ENCODE measurements at places on chromosomes 16 and 17.

DNA sequence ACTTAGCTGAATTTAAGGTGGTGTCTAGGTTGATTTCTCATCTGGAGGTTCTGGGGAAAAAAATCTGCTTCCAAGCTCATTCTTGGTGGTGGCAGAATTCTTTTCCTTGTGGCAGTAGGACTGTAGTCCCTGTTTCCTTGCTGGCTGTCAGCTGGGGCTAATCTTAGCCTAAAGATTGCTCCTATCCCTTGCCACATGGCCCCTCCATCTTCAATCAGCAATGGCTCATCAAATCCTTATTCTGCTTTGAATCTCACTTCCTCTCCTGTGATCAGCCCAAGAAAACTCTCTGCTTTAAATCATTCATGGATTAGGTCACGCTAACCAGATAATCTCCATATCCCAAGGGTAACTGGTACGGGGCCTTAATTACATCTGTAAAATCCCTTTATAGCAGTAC lies 6.6 kb downstream of the FAM20A start:
- no peak for DNase-seq

GRCh38 chr17:51647826-51648225 lies 387.5 kb downstream of the UTP18 start:
- DNase-seq = no peak

DNA sequence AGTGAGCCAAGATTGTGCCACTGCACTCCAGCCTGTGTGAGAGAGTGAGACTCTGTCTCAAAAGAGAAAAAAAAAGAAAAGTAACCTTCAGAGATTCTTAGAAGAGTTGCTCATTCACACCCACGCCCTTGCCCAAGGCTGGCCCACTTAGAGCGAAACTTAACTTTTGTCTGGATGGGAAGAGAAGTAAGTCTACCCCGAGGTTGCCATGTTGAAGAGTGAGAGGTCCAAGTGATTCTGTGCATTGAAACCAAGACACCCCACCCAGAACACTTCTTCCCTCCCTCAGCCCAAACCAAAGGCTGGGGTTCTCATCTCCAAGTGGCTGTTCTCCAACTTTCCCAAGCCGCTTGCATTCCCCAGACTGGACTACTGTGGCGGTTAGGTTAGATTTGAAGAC lies 2.4 kb upstream of the CISD3 start:
- no peak for DNase-seq

DNA sequence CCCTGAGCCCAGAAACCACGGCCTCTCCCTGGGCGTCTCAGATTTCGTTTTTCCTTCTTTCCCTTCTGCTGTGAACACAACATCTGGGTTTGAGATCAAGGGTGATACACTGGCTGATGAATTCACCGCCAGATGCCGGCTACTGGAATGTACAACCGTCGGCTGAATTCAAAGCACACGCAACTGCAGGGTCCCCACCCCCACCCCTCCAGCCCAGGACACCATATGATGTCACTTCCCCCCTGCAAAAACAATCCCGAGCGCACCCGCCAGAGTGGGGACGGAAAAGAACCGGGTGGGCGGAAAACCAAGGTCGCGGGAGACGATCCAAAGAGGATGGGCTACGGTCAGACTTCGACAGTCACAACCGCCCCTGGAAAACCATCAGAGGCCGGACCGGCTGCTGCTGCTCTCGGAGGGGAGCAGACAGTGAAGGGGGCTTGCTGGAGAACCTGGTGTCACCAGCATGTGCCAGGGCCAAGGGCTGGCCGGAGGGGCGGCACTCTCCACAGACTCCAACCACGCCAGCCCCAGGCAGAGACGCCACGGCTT lies 23.3 kb downstream of the CEP295NL start:
- DNase-seq = peak; percentile 87

GRCh38 chr17:71632328-71632727 lies 488.5 kb upstream of the SOX9 start:
- no peak for DNase-seq

DNA sequence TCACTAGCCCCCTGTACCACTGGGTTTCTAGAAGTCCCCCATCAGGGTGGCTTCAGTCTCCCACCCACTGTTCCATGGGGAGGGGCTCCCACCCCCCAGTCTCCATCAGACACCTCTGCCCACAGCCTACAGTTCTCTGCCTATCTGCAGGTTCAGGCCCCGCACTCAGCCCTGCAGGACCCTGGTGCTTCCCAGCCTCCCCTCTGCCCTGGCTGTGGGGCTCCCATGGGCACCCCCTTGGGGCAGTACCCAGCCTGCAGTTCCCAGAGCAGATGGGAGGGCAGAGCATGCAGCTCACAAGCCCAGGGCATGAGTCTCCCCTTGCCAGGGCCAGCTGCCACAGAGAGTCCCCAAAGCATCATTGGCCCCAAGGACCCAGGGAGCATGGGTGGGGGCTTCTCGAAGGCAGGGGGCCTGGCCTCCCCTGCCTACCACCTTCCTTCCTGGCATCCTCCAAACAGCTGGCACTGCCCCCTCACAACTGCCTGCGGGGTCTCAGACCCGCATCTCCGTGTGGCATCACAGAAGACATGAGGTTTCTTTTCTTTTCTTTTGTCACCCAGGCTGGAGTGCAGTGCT lies 2.8 kb upstream of the MRPL28 start:
- DNase-seq = no peak

GRCh38 chr17:75632428-75632827 lies 806 bp upstream of the SMIM5 start:
- DNase-seq = no peak

GRCh38 chr17:75504347-75505151 lies 10.8 kb downstream of the CASKIN2 start:
- DNase-seq = no peak

GRCh38 chr16:59339871-59340270 lies 605.8 kb upstream of the GOT2 start:
- no peak for DNase-seq

DNA sequence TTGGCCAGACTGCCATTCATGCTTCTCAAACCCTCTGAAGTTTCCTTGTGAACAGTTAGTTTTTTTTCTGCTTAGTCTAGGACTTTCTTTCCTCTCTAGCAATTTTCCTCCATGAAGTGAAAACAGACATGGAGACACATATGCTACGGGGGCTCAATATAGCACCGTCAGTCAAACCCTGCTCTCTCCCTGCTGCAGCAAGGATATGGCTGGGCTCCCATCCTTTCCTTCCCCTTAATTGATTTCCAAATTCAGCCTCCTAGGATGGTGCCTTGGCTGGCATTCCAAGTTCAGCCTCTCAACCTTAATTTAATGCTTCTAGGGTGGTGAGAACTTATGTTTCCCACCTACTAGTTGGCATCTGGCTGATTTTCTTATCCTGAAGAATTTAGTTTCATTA lies 436.7 kb downstream of the NPIPA7 start:
- no peak for DNase-seq

DNA sequence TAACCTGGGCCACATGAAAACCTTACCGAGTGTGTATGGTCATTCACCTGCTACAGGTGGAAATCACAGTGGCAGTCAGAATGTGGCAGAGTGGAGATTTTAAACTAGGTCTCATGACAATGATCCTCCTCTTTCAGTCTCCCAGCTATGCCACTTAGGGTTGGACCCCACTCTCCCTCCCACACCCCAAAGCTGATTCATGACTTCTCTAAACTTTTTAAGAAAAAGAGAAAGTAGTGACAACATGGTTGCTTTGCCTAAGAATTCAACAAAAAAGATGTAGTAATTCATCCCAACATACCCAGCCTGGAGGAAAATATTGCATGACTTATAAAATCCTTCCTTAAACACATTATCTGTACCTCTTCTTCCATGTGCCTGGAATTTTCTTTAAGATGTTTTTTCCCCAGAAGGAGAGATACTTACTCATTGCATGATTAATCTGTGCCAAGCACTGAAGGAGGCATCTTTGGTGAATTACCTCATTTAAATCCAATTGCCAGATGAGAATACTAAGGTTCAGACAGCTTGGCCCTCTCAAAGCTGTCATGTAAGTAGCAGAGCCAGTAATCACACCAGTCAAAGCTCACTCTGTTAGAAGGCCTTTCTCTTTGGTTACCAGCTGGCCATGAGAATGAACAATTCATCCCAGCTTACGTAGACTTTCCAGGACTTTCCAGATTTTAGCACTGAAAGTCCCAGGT lies 119.9 kb downstream of the COPRS start:
- DNase-seq = no peak

DNA sequence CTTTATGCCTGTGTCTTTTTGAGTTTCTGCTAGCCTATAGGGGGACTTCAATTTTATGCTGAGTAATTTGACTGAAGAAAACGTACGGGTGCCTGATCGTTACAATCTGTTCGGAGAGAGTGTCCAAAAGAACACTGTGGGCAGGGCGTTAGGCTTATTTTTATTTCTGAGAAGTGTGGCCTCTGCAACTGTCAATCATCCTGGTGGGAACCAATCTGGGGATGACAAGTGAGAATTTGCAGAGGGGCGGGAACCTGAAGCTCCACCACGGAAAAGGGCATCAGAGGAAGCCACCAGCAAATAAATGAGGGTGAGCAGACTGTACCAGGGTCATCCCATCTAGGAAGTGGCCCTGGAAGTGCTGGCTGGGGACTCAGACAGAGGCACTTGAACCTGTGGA lies 12.0 kb upstream of the CDYL2 start:
- DNase-seq = no peak

DNA sequence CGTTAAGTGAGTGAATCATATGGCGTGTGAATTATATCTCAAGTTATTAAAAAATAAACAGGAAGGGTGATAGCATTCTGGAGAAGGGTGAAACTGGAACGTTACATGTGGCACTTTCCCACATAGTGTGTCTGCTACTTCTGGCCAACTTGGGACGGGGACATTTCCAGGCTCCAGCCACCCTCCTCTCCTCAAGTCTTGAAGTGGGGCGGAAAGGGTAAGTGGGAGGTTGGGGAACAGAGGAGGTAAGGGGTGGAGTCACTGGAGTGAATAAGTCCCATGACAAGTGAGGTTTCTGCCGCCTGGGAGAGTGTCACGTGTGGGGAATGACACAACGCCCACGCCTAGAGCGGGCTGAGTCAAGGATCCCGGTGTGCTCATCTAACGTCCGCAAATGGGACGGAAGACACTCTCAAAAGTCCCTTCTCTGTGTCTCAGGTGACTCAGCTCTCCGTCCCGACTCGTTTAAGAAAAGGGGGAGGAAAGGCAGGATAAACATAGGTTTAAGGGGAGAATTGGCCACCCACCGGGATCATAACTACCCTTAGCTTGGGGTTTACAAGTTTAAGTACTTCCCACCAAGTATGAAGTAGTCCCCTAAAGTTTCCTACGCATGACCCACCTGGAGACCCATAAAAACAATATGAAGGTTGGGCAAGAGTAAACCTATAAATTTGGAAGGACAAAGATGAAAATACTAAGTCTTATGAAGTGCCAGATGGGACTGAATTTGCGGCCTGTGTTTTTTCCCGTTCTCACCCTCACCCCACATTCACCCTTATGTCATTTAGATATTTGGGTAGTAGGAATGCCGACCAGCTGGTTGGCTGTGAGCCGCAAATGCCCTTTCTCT lies 1.2 kb upstream of the SPAG9 start:
- DNase-seq = peak; percentile 64

DNA sequence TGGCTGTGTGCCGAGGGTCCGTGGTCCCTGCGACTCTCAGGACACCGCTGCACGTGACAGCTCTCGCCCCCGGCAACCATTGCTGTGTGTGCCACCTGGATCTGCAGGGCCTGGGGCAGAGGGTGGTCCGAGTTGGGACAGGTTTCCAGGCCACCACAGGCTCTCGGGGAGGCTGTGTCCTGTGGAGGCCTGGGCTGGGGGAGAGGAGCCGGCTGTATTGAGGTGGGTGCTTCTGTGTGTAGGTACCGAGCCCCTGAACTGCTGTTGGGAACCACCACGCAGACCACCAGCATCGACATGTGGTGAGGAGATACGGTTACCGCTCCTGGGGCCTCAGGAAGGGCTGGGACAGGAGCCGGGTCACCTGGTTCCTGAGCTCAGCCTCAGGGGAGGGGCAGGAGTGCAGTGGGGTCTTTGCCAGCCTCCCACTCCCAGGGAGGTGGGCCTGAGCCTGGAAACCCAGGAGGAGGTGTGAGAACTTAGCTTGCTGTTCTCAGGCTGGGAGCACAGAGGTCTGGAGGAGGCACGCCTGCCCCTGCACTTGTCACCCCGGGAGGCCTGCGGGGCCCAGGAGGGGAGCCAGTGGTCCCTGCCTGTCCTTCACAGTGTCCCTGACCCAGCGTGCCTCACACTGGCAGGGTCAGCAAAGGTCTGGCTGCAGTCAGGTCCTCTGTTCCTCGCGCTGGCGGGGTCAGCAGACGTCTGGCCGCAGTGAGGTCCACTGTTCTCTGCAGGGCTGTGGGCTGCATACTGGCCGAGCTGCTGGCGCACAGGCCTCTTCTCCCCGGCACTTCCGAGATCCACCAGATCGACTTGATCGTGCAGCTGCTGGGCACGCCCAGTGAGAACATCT lies 7.3 kb downstream of the SPATA2L start:
- no peak for DNase-seq

DNA sequence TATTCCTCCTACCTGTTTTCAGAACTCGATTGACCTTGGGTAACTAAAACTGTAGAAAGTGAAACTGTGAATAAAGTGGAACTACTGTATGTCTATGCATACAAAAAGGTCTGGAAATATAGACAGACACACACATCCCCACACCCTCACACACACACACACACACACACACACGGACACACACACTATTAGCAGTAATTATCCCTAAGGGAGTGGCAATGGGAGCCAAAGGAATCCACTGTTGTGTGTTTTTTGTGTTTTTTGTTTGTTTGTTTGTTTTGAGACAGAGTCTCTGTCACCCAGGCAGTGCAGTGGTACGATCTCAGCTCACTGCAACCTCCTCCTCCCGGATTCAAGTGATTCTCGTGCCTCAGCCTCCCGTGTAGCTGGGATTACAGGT lies 26.6 kb upstream of the SRCIN1 start:
- no peak for DNase-seq

DNA sequence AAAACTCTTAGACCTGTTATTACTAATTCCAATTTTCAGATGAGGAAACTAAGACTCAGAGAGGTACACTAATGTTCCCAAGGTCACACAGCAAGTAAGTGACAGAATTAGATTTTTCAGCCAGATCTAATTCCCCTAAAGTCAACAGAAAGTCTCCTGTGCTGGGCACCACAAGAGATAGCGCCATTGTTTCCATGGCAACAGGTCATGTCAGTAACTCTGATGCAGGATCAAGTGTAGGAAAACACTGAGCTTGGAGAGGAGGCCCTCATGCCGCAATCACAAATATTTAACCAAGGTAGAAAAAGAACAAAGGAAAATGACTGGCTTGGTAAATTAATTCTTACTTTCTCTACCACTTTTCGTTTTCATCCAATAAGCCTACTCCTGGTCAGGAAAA lies 166.0 kb upstream of the CDH13 start:
- no peak for DNase-seq

GRCh38 chr16:86932130-86932982 lies 354.0 kb downstream of the FOXL1 start:
- DNase-seq = no peak

GRCh38 chr16:3143189-3143588 lies 8.4 kb downstream of the ZNF213 start:
- no peak for DNase-seq

- no peak for DNase-seq
These were observed 17.3 kb upstream of the DHRS13 start for GRCh38 chr17:28920201-28920600.
